BJ (cell line): ENCODE measurements at places on chromosomes 1 and 21. TPM values are rescaled to one million over a fixed set of nuclear protein-coding genes. Genes with fewer than 3 reads are reported as not detected.

Gene CELA3B
- not detected in 2 replicates for polyA plus RNA-seq

DNA sequence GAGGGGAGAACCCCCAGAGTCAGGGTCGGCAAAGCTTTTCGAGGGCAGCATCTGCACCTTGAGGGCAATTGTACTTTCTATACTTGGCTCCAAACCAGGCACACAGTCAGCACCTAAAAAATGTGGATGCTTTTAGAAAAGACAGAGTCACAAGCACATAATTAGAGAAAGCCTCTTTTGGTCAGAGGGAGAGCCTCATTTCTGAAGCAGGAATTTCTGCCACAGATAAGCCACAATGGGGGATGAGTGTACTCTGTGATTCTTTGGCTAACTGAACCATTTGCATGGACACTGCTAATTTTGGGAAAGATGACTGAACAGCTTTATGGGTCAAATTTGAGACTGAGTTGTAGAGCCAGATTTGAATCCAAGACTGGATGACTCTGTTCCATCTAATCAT is 635.7 kb downstream of the KIF26B start:
- DNase-seq, result peak; percentile 59

Gene OVAAL
- 0.05 TPM in 1 of 2 replicates, not detected in the other for polyA plus RNA-seq

Gene SOD1
- polyA plus RNA-seq, result 221 and 335 TPM in 2 replicates

DNA sequence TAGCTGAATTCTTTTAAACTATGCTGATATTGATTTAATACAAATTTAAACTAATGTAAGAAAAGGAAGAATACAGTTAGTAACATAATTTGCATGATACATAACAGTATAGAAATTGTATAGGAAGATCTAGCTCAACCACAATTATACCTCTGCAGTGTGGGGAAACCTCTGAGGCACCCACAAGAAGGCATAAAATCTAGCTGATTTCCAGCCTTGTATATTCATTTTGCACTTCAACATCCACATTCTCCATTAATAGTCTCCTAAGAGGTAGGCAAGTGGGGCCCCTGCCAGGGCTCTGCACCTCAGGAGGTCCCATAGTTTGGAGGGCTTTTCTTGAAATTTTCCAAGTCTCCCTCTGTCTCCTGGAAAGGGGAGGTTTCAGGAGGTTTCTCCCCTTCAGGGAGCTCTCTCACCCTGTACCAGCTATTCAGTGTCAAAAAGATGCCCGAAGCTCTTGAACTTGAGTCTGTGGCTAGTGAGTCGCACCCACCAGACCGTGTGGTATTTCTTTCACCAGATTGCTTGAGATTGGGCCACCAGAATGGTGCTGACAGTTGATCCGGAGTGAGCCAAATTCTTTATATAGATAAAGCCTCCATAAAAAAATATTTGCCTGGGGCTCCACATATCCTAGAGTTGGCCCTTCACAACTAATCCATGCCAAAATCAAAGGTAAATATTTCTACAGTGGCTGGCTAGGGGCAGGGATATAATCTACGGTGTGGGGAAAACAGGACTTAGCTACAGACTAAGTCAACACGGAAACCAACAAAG is 108.2 kb downstream of the TIAM1 start:
- no peak for DNase-seq

Gene TEX35
- polyA plus RNA-seq, result not detected in 2 replicates

Gene NBPF4
- polyA plus RNA-seq, result not detected in 2 replicates

DNA sequence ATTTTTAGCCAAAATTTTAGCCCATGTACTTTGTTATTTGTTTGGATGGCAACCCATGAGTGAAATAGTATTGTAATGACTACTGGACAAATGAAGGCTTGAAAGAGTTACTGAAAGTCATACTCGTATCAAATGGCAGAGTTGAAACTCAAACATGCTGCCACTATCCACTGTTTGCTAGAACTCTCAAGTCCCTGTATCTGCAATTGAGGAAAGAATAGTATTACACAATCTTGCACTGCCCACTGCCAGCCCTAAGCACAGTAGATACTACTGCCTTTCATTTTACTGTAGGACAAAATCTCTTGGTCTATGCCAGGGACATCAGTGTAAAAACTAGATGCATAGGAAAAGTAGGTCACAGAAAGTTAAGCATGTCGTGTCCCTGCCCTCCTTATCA is 581.1 kb upstream of the PLXNA2 start:
- no peak for DNase-seq

Gene ERICH3
- polyA plus RNA-seq, result not detected in 2 replicates

Gene KRTAP12-2
- not detected in 2 replicates for polyA plus RNA-seq

Gene RGS8
- not detected in 2 replicates for polyA plus RNA-seq

Gene CRABP2
- 52.8 and 75.9 TPM in 2 replicates for polyA plus RNA-seq

Gene C1orf141
- not detected in 2 replicates for polyA plus RNA-seq

Gene IL20
- not detected in 2 replicates for polyA plus RNA-seq

DNA sequence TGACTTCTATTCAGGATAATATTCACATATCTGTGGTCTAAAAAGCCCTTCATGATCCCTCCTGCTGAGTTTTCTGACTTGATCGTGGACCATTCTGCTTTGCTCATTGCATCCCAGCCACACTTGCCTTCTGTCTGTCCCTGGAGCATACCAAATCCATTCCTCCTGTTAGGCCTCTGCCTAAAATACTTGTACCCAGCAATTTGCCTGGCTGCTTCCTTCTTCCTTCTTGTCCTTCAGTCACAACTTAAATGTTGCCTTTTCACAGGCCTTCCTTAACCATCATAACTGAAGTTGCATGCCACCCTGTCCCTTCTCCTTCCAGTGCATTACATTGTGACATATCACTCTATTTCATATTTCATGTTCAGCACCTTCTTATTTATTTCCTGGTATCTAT is 4.3 kb downstream of the CR2 start:
- DNase-seq, result no peak

DNA sequence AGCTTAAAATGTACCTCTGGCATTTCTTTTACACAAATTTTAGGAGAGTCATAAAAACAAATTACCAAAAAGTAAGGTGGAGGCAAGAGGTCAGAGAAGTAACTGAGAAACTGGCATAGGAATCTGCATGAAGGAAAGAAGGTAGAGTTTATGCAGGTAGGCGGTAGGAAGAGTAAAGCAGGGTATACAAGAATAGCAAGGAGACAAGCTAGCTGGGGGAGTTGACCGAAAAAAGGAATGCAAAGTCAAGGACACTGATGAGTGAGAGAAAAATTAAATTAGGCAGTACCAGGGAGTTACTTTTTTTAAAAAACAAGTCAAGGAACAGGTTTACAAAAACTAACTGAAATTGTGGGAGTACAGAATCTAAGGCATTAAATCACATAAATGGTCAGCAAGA is 56.0 kb downstream of the FOXJ3 start:
- no peak for DNase-seq

Gene PIK3R3
- 1.5 and 2.2 TPM in 2 replicates for polyA plus RNA-seq

Gene SKI
- polyA plus RNA-seq, result 5.1 and 6.3 TPM in 2 replicates

Gene INSRR
- polyA plus RNA-seq, result not detected in 2 replicates

GRCh38 chr1:188170935-188171334 is 1342.2 kb downstream of the PLA2G4A start:
- no peak for DNase-seq

Gene TNFRSF1B
- polyA plus RNA-seq, result 0.47 and 0.60 TPM in 2 replicates

DNA sequence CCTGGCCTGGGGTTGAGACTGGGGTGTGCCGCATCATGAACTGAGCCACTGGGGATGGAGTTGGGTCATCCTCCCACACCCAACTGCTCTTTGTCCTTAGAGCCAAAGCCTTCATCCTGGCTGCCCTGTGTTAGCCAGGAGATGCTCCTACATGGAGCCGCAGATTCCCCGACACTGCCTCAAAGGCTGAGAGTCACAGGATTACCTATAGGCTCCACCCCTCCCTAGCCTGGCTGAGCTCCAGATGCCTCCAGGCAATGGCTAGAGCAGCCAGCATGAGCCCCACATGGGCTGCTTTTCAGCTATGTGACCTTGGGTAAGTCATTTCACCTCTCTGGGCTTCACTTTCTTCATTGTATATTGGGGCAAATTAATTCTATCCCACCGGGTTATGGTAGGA is 119.9 kb upstream of the POU3F1 start:
- DNase-seq, result no peak

- no peak for DNase-seq
Observed at GRCh38 chr1:182563095-182563494, 26.0 kb downstream of the RNASEL start.

DNA sequence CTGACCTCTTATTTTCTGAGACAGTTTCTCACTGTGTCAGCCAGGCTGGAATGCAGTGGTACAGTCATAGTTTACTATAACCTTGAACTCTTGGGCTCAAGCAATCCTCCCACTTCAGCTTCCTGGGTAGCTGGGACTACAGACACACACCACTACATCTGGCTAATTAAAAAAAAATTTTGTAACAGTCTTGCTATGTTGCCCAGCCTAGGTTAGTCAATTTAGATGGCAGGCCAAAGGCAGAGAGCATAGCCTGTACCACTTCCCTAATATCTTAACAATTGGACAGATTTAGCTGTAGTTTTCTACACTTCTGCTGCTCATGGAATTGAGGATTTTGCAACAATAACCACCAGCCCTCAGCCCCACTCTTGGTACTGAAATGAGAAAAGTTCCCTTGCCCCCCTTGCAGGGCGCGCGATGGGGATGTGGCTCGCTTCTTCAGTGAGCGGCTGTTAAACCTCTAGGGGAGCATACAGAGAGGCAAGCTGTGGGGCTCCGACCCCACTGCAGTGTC is 34.9 kb upstream of the PTGFRN start:
- no peak for DNase-seq

DNA sequence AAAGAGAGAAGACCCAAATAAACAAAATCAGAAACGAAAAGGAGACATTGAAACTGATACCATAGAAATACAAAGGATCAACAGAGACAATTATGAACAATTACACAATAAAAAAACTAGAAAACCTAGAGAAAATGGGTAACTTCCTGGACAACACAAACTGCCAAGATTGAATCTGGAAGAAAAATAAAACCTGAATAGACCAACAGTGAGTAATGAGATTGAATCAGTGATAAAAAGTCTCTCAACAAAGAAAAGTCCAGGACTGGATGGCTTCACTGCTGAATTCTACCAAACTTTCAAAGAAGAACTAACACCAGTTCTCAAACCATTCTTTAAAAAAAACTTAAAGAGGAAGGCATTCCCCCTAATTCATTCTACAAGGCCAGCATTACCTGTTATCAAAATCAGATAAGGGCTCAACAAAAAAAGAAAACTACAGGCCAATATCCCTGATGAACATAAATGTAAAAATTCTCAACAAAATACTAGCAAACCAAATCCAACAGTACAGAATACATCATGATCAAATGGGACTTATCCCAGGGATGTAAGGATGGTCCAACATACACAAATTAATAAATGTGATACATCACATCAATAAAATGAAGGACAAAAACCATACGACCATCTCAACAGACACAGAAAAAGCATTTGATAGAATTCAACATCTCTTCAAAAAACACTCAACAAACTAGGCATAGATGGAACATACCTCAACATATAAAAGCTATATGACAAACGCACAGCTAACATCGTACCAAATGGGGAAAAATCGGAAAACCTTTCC is 119.9 kb downstream of the ACBD6 start:
- DNase-seq, result no peak

- DNase-seq, result no peak
Observed at GRCh38 chr1:232184561-232185530, 445.1 kb downstream of the SIPA1L2 start.

Gene UBE2U
- polyA plus RNA-seq, result not detected in 2 replicates

DNA sequence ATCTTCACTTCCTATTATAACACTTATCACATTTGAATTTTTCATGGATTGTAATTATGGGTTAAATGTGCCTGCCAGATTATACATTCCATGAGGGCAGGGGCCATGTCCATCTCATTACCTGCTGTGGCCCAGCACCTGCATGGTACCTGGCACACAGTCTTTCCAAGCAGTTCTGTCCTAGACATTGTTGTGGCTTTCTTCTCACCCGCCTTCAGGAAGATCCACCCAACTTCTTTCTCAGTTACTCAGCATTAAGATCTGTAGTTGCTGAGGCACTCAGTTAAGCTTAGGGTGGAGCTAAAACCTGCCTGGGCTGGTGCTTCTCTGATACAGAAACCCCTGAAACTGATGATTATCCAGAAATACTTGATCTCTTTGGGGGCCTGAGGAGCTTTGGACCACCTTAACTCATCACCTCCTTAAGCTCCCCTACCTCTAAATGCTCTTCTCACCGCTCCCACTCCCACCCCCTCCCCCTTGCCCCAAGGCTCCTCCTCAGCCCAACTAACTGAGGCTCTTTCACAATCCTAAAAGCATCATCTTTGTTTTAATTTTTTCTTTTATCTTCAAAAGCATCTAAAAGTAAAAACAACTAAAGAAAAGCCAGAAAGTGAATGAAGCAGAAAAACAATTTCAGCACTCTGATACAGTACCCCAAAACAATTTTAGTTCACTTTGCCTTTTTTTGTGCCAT is 190.6 kb downstream of the FGGY start:
- DNase-seq, result no peak

DNA sequence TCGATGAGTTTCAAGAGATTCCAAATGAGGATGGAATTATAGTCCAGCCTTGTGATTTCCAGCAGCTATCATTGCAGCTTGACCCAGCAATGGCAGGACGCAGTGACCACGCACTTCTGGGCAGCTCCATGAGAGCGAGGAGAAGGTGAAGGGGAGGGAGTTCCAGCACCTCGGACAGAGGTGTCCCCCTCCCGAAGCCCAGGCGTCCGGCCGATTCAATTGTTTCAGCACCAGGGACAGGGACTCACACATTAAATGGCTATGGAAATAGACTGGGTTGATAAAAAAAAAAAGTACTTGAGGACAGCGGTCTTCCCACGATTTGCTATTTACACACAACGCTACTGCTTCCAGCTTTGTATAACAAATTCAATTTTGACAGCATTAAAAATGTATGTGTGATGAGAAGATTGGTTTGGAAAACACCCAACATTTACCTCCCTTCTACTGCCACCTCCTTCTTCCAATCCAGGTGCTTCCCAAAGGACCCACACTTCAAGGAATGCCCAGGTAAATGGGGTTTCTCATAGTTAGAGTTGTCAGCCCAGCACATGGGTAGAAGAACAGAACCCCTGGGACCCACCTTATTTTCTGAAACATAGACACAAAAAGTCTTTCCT is 71.8 kb downstream of the DISP3 start:
- peak; percentile 3 for DNase-seq

GRCh38 chr1:15188130-15188524 is 34.6 kb downstream of the TMEM51 start:
- no peak for DNase-seq

Gene CFAP45
- 0.56 TPM in 2 replicates for polyA plus RNA-seq

Gene CRYBG2
- 0.20 and 0.44 TPM in 2 replicates for polyA plus RNA-seq
